ENCODE measurements at places on chromosomes 7 and 10.

DNA sequence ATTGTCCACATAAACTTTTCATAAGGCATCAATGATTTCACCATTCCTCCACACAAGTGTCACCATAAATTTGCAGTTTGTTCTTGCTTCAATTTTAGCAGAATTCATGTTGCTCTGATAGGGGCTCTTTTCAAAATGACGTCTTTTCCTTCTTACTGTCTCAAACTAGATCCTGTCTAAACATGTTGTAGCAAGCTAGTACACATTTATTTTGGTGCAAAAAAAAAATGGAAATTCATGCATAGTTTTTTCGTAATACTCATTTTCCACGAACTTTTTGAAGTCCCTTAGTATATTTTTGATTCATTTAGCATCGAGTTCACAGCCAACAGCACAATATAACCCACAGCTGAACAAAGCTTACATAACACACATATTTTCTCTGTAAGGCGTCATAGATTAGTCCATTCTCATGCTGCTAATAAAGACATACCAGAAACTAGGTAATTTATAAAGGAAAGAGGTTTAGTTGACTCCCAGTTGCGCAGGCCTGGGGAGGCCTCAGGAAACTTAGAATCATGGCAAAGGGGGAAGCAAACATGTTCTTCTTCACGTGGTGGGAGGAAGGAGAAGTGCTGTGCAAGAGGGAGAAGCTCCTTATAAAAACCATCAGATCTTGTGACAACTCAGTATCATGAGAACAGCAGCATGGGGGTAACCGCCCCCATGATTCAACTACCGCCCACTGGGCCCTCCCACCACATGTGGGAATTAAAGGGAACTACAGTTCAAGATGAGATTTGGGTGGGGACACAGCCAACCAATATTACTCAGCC, 301.5 kb downstream of the CCDC3 start:
- no peak for DNase-seq

DNA sequence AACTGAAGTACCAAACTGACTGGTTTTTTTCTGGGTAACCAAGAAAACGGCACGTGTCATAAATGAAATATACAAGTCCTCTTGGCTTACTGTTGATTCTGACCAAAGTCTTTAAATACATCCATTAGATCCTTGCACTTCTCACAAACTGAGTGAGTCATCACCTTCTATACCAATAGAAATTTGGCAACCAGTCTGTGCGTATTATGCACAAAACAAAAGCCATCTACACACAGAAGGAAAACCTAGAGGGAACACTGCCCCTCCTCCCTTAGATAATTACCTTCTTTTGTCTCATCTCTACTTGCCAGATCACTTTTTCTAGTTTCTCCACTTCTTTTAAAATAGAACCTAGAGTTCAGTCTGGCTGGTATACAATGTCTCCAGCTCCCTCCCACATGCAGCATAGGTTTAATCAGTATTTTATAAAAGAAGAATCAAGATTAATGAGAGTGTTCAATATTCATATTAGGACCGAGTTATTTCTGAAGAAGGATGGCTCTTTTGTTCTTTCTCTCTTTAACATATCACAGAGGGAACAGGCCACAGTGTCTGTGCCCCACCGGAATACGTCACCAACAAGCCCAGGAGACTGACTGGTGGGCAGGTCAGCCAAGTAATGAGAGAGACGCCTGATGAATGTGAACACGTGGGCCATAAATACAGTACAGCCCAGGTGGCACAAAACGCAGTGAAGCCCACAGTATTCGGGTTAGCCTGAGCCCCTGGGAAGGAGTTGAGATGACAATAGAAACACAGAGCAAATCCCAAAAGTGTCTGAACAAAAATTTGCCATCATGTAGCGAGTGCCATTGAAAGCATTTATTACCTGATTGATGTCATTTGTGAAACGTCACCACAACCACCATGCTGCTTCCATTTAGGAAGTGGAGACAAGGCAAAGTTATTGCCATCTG, 91.3 kb downstream of the KIAA1549 start:
- DNase-seq = no peak

GRCh38 chr7:133683182-133683454, 430.2 kb downstream of the EXOC4 start:
- DNase-seq = no peak

DNA sequence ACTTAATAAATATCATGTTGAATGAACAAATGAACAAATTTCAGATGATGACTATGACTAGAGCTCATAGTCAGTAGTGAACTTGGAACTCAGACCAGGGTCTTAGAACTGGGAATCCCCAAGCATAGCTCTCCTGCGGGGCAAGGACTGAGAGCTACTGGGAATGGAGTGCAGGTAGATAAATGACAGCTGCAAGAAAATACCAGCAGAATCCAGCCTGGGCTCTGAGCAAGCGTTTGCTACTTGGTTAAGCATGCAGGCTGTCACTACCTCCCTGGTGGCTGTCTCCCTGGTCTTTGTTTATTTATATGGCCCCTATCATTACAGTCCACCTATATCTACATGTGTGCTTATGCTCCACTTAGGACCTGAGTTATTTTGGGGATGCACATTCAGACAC, 208.4 kb downstream of the POU6F2 start:
- DNase-seq = no peak

GRCh38 chr10:112848228-112848627, 101.8 kb upstream of the TCF7L2 start:
- no peak for DNase-seq

DNA sequence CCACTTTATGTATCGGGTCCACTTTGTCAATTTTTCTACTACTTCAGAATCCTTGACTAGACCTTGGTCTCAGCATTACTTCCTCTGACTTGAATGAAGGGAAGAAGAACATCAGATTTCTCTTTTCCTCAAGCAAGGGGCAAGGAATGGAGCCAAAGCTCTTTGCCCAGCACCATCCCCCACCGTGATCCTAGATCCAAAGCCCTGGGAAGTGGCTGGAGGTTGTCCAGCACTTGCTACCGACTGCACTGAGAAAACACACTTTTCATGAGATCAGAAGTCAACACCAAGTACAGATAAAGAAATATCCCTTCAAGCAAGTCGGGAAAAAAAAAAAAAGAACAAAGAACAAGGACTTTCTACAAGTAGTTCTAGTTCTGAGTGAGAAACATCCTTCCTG, 102.1 kb upstream of the DDC start:
- no peak for DNase-seq

GRCh38 chr10:70906031-70906783, 17.8 kb upstream of the PCBD1 start:
- DNase-seq = no peak

Measured in NCI-H2171 treated with DMSO at 0.1 percent for 48 hours (cell line).